Dermis blood vessel endothelial cell (primary cell): ENCODE measurements at places on chromosomes 1 and 21.

GRCh38 chr1:14367451-14367850 is 231.0 kb upstream of the KAZN start:
- DNase-seq: no peak

DNA sequence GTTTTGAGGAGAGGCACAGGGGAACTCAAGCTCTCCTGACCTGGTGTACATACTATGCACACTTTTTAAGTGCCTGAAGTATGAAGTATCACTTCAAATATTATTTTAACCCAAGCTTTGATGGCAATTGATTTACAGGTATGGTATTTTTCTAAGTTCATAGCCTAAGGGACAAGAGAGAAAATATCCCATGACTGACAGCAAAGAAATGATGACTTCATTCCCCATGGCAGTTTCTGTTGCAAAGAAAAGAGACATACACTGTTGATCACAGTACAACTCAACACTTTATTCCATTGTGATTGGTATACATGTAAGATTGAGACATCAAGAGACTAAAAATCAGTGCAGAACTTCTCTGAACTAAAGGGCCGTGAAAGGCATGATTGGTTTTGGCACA is 41.8 kb upstream of the BCL10 start:
- DNase-seq: no peak

DNA sequence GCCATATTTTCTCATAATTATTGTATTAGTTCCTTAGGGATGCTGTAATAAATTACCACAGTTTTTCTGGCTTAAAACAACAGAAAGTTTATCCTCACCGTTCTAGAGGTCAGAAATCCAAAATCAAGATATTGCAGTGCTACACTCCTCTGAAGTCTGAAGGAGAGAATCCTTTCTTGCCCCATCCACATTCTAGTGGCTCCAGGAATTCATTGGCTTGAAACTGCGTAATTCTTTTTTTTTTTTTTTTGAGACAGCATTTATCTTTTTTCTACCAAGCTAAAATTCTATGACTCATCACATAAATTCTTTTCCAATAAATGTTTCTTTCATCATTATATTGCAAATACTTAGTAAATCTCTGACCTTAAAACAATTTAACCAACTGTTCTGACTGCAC is 451.0 kb upstream of the RGS18 start:
- DNase-seq: no peak

DNA sequence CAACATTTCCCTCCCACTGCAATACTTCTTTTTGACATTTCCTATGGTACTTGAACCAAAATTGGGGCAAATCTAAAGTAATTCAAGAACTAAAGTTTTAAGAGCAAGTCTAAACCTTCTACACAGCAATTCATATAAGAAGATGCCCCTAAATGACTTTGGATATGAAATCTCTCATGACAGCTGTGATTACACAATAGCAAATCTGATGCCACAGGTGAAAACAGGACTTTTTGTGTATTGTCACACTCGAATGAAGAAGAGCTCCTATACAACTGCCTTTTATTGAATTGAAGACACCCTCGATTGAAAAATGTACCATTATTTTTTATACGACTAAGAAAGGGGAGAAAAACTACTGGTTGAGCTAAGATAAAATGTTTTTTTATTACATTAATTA is 59.6 kb upstream of the DYNLT5 start:
- DNase-seq: no peak

GRCh38 chr1:207102146-207102545 is 1.9 kb upstream of the C4BPA start:
- DNase-seq: no peak

GRCh38 chr1:91669584-91670350 is 169.1 kb downstream of the CDC7 start:
- DNase-seq: no peak
